ENCODE measurements at places on chromosomes 3 and 15. TPM values are rescaled to one million over a fixed set of nuclear protein-coding genes. Genes with fewer than 3 reads are reported as not detected.

- no peak for DNase-seq
These were observed 35.9 kb downstream of the CFAP91 start for GRCh38 chr3:119738741-119739140.

GRCh38 chr3:73259856-73260255 is 198.4 kb downstream of the EBLN2 start:
- no peak for DNase-seq

DNA sequence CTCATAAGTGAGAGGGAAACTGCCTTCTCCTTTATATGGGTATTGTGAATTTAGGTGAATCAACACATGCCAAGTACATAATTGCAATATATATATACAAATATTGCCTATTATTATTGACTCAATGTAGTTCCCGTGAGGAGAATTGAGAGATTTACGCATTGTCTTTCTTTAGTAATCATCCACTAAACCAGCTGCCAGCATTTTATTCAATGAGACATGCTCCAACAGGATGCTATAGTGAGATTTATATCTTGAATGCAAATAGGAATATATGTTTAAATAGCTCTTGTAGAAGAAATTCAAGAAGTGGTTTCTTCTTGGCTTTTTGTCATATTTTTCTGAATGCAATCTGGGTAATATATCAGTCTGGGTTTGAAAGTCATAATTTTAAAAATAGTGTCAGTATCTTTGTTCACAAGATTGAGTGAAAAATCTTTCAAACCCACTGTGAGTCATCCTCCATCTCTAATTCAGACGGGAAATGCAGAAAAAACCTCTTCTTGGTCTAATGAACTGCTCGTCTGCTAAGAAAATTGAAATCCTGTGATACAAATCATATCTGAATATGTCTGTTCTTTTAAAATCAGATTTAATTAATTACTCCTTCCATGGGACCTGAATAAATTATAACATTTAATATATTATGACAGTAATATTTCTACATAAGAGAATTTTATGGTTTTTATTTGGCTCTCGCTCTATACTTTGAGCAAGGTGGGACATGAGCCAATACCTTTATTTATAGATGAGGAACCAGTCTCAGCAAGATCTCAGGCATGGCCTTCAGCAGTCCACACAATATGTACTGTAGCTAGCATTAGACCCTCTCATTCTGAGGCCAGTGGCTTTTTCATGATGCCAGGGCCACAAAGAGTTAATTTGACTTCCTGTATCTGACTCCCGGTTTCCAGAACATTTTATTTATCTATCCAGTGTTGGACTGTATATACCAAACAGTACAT is 516.0 kb downstream of the GABRG3 start:
- no peak for DNase-seq

Gene ACTC1
- total RNA-seq, result 0.94 TPM

GRCh38 chr15:48893311-48893710 is 15.4 kb downstream of the EID1 start:
- no peak for DNase-seq

- DNase-seq, result no peak
These were observed 425.8 kb downstream of the ERC2 start for GRCh38 chr3:56042326-56042951.

Gene ACY1
- total RNA-seq, result 21.9 TPM

Gene SEMA5B
- 10.1 TPM for total RNA-seq

Measured in sciatic nerve (tissue), 2 donors.